ENCODE measurements at places on chromosomes 4 and X.

DNA sequence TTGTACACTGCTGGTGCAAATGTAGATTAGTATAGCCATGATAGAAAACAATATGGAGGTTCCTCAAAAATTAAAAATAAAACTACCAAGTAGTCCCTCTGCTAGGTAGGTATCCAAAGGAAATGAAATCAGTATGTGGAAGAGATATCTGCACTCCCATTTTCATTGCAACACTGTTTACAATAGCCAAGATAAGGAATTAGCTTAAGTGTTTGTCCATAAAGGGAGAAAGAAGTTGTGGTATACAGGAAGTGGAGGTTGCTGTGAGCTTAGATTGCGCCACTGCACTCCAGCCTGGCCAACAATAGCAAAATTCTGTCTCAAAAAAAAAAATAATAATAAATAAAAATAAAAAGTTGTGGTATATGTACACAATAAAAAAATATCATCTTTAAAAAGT, 325.0 kb upstream of the EMCN start:
- DNase-seq: no peak

- no peak for DNase-seq
Observed at GRCh38 chr4:39062770-39063097, 702 bp downstream of the KLHL5 start.

DNA sequence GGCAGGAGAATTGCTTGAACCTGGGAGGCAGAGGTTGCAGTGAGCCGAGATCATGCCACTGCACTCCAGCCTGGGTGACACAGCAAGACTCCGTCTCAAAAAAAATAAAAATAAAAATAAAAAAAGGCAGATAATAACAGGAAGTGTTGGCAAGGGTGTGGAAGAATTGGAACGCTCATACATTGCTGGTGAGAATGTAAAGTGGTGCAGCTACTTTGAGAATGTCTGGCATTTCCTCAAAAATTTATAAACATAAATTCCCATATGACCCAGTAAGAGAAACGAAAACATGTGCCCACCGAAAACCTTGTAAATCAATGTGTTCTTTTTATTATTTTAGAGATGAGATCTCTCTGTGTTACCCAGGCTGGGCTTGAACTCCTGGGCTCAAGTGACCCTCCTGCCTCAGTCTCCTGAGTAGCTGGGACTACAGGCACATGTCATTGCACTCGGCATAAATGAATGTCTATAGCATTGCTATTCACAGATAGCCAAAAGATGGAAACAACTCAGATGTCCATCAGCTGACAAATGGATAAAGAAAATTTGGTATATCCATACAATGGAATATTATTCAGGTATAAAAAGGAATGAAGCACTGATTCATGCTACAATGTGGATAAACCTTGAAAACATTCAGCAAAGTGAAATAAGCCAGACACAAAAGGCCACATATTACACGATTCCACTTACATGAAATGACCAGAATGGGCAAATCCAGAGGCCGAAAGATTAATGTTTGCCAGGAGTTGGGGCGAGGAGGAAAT, 63.7 kb upstream of the PLAC1 start:
- no peak for DNase-seq

DNA sequence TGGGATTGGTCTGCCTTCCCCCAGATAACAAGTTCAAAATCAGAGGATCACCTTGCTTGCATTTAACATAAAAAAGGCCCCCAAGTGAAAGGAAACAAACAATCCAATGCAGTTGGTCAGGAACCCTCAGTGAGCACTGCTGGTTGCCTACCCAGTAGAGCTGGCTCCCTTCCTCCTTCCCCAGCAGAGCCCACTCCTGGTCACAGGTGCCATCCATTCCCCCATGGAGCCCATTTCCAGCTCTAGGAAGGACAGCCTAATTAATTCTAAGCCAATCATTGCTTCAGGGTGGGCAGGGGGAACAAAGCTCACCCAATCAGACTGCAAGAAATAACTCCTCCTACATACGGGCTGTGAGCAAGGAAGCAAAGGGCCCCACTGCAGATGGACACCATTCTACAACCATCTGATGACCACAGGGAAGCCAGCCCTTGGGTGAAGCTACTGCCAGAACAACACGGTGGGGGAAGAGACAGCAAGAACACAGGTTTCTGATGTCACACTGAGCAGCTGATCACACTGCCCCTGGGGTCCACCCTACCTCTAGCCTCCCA, 86.5 kb downstream of the SH3KBP1 start:
- DNase-seq: no peak

GRCh38 chrX:252957-253291, 28.3 kb upstream of the PLCXD1 start:
- no peak for DNase-seq

DNA sequence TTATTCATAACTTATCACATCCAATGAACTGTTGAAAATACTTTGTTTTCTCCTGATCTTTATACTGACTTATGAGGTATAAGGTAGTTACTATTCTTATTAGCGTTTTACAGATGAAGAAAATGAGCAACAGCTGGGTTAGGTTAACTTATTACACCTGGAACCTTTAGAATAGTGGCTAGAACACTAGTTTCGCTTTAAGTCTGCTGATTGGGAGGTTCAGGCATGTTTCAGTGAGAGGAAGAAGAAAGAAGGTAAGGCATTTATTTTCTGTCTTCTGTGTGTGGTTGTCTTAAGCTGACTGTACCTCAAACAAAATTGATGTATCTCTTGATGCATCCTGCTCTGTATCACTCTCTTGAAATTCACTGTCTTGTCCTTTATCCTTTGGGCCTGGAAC, 302.5 kb downstream of the GRID2 start:
- DNase-seq: no peak
